Stimulated activated CD4-positive, alpha-beta T cell treated with anti-CD3 and anti-CD28 coated beads, Interleukin-4, amount 100 ng/mL, for 24 hours (primary cell): ENCODE measurements at places on chromosomes 12 and 14.
A peak's percentile ranks its signal among the peaks of the same experiment; 100 is the strongest.

DNA sequence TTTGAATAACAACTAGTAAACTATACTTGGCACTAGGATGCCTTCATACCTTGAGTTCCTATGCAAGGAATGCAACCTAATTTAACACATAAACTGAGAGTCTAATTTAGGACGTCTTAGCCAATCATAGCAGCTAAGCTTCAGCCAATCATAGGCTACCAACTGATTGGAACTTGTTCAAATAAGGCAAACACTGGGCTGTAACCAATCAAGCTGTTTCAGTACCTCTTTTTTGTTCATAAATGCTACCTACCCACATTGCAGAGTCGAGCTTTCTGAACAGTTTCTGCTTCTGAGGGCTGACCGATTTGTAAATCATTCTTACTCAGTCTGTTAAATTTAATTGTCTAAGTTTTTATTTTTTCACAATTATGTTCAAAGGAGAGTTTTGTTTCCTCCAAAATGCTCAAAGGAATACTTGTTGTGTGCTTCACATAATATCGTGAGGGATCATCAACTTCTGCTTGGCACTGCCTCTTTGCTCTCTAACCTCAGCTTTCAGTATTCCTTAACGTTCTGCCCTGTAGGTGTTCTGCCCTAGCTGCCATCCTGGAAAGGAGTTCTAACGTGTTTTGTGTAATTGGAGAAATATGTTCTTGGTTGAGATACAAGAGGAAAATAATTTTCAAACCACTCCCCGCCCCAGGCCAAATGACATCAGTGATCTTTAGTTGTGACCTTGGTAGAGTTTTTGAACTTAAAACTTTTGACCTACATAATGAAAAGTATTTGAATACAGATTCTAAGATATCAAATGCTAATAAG, 380.4 kb upstream of the MIS18BP1 start:
- DNase-seq, result no peak

- no peak for DNase-seq
These were observed 55.3 kb downstream of the ELK3 start for GRCh38 chr12:96249196-96250118.

DNA sequence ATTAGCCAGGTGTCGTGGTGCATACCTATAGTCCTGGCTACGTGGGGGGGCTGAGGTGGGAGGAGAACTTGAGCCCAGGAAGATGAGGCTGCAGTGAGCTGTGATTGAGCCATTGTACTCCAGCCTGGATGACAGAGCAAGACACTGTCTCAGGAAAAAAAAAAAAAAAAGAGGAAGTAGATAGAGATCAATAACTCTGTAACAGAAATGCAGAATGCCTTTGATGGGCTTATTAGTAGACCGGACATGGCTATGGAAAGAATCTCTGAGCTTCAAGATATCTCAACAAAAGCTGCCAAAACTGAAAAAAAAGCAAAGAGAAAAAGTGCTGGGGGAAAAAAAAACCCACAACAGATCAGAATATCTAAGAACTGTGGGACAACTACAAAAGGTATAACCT, 37.5 kb downstream of the GPR68 start:
- DNase-seq, result no peak

GRCh38 chr12:58066296-58066695, 124.9 kb downstream of the ATP23 start:
- DNase-seq, result no peak

DNA sequence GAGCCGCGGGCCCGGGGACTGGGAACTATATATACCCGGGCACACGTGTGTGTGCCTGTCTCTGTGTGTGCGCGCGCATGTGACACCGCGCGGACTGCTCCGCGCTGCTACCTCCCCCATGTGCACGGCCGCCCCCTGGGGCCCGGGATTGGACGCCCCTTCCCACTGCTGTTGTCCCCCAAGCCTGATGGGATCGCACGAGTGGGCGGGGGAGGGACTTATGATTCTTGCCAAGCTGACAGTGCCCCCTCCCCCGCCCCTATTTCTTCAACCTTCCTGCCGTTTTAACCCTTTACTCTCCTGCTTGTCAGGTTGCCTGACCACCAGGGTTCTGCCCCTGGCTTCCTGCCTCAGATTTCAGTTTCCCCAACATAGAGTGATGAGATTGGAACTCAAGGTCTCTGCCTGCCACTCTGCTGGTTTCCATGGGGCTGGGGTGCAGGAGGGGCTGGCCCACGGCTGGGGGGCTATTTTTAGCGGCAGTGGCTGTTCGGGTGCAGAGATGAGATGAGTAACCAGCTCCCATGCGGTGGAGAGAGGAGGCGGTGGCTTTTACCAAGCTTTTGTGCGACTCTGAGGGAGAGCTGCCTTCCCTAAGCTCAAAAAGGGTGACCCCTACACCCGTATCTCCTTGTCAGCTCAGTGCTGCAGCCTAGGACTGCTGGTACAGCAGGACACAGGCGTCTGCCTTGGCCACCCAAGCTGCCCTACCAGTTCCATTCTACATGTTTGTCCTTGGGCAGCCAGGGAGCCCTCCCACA, at the start of gene DDN:
TSS of gene DDN (minus strand) at position 5 of the 761 bp plus-strand sequence. CDS start 88 bp downstream, outside the sequence.
- DNase-seq, result peak; percentile 36

- DNase-seq, result no peak
These were observed 22.6 kb downstream of the LRCOL1 start for GRCh38 chr12:132587781-132588180.

DNA sequence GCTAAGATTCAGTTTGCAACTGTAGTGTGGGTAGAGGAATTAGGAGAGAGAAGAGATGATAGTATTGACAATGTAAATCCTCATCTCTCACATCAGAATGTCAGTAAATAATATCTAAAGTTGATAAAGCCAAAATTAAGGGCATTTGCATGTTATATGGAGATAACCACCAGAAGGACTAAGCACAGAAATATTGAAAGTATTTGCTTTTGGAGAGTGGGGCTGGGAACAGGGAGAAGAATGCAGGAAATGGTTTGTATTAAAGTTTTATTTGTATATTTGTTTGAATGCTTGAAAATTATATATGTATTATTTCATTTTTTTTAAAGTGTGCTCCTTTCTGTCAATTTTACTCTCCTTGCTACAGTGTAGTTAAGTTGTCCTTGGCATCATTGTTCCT, 491.4 kb downstream of the APAF1 start:
- DNase-seq, result no peak

GRCh38 chr12:2287151-2287550, 234.4 kb downstream of the CACNA1C start:
- no peak for DNase-seq
